Mesendoderm (in vitro differentiated cells): ENCODE measurements at places on chromosomes 1 and 21.
A peak's percentile ranks its signal among the peaks of the same experiment; 100 is the strongest.

- H3K4me3 ChIP-seq: no peak overlapping the region
- H3K27me3 ChIP-seq: no peaks in the 10 kb centered on the region
- H3K4me1 ChIP-seq: no peaks in the 10 kb centered on the region
- DNase-seq: no peak
- H3K27ac ChIP-seq: no peak overlapping the region
- H3K36me3 ChIP-seq: no peaks in the 10 kb centered on the region
These were observed 54.9 kb upstream of the IFI44L start for GRCh38 chr1:78565393-78565792.

- no peak overlapping the region for H3K4me3 ChIP-seq
- H3K36me3 ChIP-seq: no peaks in the 10 kb centered on the region
- H3K27ac ChIP-seq: no peak overlapping the region
- DNase-seq: no peak
These were observed 174.9 kb downstream of the COP1 start for GRCh38 chr1:176032040-176032645.

DNA sequence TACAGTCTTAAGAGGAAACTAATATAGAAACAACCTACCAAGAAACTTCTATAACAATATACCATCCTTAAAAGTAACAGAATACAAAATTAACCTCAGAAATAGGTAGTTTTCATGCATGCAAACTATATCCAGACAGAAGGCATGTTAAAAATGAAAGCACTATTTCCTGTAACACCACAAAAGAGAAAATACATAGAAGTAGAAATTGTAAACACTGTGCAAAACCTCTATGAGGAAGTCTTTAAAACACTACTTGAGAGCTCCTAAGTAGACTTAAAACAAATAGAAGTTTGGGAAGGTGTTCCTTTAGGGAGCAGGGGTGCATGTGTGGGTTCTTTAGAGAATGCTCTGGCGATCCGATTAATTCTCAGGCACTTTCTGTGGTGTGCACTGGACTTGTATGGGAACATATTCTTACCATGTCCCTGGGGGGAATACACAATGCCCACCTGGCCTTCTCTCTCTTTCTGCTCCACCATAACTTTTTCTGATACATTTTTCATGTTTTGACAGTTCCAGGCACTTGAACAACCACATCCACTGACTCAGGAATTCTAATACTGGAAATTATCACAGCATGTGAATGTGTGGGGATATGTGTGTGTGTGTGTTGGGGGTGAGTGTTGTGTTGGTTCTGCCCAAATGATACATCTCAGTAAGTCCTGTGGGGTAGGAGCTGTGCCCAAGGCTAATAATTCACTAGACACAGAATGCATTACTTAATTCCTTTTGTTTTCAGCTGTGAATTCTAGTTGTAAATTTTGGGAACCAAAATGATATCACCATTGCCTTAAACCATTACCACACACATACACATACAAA, 866.3 kb upstream of the B3GALT2 start:
- no peak overlapping the region for H3K4me3 ChIP-seq
- DNase-seq: no peak
- H3K27me3 ChIP-seq: no peaks in the 10 kb centered on the region
- H3K4me1 ChIP-seq: no peaks in the 10 kb centered on the region

GRCh38 chr1:191734321-191734720, 423.9 kb upstream of the RGS18 start:
- no peaks in the 10 kb centered on the region for H3K36me3 ChIP-seq
- H3K27me3 ChIP-seq: no peaks in the 10 kb centered on the region
- H3K4me3 ChIP-seq: no peak overlapping the region

GRCh38 chr1:25342846-25343245, 4.7 kb downstream of the TMEM50A start:
- no peaks in the 10 kb centered on the region for H3K27me3 ChIP-seq
- H3K4me1 ChIP-seq: no peaks in the 10 kb centered on the region
- H3K27ac ChIP-seq: no peak overlapping the region
- no peaks in the 10 kb centered on the region for H3K36me3 ChIP-seq
- H3K4me3 ChIP-seq: no peak overlapping the region

DNA sequence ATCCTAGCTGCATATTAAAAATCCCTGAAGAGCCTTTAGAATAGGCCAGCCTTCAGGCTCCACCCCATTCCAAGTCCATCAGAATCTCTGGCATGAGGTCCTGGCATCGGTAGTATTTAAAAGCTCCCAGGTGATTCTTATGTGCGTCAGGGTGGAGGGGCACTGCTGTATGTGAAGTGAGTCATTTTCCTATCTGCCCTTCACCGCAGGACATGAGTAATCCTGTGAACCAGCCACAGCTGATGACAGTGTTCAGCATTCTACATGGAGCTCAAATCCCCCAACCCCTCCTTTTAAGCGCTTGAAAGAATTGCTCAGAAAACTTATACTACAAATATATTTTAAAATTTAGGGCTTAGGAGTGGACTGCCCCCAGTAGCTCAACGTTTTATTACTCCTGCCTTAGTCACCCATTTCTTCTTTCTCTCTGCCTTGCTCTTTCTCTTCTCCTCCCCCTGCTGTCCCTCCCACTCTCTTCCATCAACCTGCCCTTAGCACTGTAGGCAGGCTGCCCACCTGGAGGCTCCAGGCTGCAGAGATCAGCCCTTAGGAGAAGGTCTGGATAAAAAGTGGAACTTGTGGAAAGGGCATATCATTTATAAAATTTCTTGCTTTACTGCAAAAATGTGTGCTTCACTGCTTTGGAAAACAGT, 73.8 kb upstream of the ZNF281 start:
- no peaks in the 10 kb centered on the region for H3K27me3 ChIP-seq
- H3K4me1 ChIP-seq: peaks cover 2% of the 10 kb centered on the region
- peak; percentile 94 for DNase-seq
- no peaks in the 10 kb centered on the region for H3K36me3 ChIP-seq

GRCh38 chr1:231039161-231040018, 664 bp downstream of the FAM89A start:
- peak overlapping the region; percentile 51 for H3K4me3 ChIP-seq
- H3K4me1 ChIP-seq: peaks cover 10% of the 10 kb centered on the region
- H3K27ac ChIP-seq: peak overlapping the region; percentile 2
- DNase-seq: peak; percentile 68

DNA sequence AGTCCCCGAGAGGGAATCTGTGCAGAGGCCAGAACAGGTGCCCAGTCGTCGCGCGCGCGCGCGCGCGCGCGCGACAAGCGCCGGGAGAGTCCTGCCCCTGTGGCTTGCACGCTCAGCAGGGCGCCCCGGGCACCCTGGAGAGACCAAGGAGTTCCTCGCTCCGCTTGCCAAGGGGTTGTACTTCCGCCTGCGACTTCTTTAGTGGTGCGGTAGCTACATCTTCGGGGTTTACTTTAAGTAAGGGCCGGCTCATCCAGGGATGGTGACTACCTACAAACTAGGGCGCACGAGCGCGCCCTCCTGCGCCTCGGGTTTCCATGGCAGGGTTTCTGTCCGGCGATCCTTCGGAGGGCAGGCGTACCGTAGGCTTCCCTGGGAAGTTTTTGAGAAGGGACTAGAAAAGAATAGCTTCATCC, 1.4 kb downstream of the LHX4 start:
- H3K36me3 ChIP-seq: no peaks in the 10 kb centered on the region
- H3K27ac ChIP-seq: no peak overlapping the region
- DNase-seq: peak; percentile 74
- peaks cover 64% of the 10 kb centered on the region for H3K27me3 ChIP-seq

DNA sequence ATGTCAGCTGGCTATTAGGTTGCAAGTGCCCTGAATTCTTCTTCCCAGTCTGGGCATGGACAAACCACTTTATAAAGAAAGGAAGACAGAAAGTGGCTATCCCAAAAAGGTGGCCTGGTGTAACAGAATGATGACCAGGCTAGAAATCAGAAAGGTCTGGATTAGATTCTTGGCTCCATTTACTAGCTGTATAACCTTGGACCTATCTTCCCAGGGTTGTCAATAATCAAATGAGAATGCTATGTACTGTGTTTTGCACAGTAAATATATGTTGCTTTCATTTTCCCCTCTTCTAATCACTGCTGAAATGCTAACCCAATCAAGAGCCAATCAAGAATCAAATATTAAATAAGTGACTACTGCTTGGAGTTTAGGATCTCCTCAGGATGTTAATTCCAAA, 20.4 kb downstream of the RNF19B start:
- H3K36me3 ChIP-seq: no peaks in the 10 kb centered on the region
- H3K27ac ChIP-seq: no peak overlapping the region
- H3K4me3 ChIP-seq: no peak overlapping the region
- H3K4me1 ChIP-seq: no peaks in the 10 kb centered on the region

GRCh38 chr21:30482130-30482529, 2.0 kb upstream of the KRTAP19-1 start:
- no peaks in the 10 kb centered on the region for H3K27me3 ChIP-seq
- DNase-seq: no peak
- no peaks in the 10 kb centered on the region for H3K4me1 ChIP-seq
- no peak overlapping the region for H3K27ac ChIP-seq

DNA sequence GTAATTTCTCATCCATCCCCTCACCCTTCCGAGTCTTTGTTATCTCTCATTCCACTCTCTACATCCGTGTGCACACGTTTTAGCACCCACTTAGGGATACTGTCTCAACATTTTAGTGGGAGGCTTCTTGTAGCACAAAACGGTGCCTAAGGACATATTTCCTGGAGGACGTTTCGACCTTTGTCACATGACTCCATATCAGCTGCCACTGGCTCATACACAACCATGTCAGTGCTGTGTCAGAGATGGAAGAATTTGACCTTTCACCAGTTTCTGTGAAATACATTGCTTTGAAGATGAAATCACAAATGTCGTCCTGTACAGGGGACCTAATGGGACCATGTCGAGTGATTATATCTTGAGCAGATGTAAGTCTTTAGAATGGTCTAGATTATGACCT, 15.6 kb downstream of the B3GALT5 start:
- no peak overlapping the region for H3K27ac ChIP-seq
- H3K4me3 ChIP-seq: no peak overlapping the region
- DNase-seq: no peak
- H3K36me3 ChIP-seq: no peaks in the 10 kb centered on the region

DNA sequence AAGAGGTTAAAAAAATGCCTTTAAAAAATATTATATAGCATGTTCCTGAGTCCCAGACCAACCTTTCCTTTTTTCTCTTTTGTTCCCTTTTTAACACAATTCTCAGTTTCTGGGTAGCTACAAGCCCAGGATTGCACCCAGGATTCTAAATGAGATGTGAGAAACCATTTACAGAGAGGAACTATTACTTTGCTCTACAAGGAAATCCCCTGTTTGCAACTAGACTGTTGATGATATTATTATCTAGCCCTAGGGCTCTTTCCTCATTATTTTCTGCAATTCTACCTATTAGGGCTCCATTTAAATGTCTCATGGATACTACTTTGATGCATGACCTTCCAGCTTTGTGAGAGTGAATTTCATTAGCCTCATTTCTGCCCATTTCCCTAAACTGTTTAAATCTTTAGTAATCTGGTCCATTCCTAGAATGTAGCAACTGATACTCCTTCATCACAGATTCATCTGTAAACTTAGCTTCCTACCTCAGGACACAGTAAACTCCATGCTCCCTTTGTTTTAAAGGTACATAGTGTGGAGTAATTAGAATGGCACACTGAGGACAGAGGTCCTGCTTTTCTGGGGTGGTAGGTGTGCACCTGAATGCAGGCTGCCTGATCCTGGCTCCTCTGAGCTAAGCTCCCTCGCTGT, 7.1 kb upstream of the KIF14 start:
- H3K27ac ChIP-seq: no peak overlapping the region
- no peak overlapping the region for H3K4me3 ChIP-seq
- no peaks in the 10 kb centered on the region for H3K36me3 ChIP-seq
- no peaks in the 10 kb centered on the region for H3K4me1 ChIP-seq
- no peak for DNase-seq

- H3K27ac ChIP-seq: no peak overlapping the region
- DNase-seq: peak; percentile 8
- H3K4me1 ChIP-seq: no peaks in the 10 kb centered on the region
- H3K36me3 ChIP-seq: no peaks in the 10 kb centered on the region
- no peak overlapping the region for H3K4me3 ChIP-seq
These were observed 199.5 kb downstream of the TPR start for GRCh38 chr1:186175588-186175987.

DNA sequence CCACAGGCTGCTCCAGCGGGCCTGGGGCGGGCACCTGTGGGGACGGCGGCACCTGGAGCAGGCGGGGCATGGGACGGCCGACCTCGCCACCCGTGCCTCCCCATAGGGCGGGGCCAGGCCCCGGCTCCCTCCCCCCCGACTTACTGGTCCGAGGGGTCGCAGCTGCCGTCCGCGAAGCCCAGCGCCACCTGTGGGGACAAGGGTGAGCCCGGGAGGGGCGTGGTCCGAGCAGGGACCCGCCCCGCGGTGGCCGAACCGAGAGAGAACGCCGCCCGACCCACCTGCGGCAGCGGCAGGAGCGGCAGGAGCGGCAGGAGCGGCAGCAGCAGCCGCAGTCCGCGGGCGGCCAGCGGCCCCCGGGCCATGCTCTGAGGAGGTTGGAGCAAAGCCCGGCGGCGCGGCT, at the start of gene TMEM52:
Gene TMEM52, minus strand, starts transcription at position 379 of the 403 bp plus-strand sequence. Its CDS starts 14 bp downstream, at position 365.
- DNase-seq: no peak
- no peak within 1 kb of the TSS for H3K27ac ChIP-seq
- no peaks in the 10 kb centered on the region for H3K36me3 ChIP-seq
- H3K4me3 ChIP-seq: peak within 1 kb of the TSS; percentile 40
- no peaks in the 10 kb centered on the region for H3K27me3 ChIP-seq

DNA sequence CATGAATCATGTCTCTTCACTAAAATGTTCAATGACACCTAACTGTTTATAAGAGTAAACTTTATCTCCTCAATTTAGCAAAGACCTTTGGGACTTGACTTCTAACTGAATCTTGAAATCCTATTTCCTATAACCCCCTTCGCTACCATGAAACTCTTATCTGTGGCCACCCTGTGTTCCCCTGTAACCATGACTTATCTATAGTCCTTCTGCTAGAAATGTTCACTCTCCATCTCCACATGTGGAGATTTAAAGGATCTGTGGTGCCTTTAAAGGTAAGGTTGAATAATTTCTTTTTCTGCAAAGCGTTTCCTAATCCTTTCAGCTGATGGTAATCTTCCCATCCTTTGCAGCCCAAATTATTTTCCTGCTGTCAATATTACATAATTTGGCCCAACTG, 436.3 kb upstream of the RUNX1 start:
- no peak overlapping the region for H3K27ac ChIP-seq
- H3K4me1 ChIP-seq: no peaks in the 10 kb centered on the region
- no peaks in the 10 kb centered on the region for H3K27me3 ChIP-seq
- no peak overlapping the region for H3K4me3 ChIP-seq

DNA sequence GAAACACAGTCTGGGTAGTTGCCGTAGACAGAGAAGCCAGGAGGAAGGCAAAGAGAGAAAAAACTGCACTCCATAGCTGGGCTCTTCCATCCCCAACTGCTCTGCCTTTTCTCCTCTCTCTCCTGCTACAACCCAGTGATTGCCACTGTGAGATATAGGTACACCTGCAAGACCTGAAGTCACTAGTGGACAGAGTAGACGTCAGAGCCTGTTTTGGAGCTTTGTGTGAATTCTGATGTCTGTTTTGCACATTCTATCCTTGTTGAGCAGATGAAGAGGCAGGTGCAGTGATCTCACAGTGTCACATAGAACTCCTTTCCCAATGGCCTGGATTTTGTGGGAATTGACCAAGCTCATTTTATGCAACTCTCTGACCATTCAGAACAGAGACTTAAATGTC, 2.2 kb downstream of the HAO2 start:
- no peak for DNase-seq
- H3K27me3 ChIP-seq: no peaks in the 10 kb centered on the region
- H3K36me3 ChIP-seq: no peaks in the 10 kb centered on the region
